ENCODE measurements at places on chromosomes 11 and 22.

- ATAC-seq: peak; percentile 99
These were observed 13.7 kb upstream of the SEC14L3 start for GRCh38 chr22:30485362-30485988.

- ATAC-seq: no peak
These were observed 5.0 kb downstream of the ZNF215 start for GRCh38 chr11:6931146-6931713.

DNA sequence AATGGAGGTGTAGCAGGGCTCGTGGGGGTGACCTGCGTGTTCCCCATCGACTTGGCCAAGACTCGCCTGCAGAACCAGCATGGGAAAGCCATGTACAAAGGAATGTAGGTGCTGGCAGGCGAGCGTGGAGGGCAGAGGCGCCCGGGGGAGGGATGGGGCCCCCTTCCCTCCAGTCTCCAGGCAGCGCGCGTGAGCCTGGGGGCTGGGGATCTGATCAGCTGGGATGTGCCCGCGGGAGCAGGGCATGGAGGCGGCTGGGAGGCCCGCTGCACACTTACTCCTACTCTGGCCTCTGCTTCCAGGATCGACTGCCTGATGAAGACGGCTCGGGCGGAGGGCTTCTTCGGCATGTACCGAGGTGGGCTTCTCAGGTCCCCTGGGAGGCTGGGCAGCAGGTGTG is 17.8 kb downstream of the SLC25A18 start:
- no peak for ATAC-seq

DNA sequence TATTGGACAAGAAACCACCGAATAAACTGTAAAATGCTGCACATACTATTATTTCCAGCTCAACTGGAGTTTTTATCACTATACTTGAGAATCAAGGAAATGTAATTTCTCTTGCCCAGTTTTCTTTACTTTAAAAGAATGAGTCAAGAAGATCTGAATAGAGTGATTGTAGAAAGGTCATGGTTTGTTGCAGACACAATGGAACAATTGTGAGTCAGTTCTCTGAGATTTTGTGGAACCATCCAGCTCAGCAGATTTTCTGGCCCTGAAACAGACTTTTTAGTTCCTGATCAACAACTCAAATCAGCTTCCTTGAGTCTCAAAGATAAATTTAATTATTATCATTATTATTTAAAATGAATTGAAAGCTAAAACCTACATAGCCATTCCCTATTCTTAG is 1.3 kb downstream of the TCN1 start:
- ATAC-seq: no peak

DNA sequence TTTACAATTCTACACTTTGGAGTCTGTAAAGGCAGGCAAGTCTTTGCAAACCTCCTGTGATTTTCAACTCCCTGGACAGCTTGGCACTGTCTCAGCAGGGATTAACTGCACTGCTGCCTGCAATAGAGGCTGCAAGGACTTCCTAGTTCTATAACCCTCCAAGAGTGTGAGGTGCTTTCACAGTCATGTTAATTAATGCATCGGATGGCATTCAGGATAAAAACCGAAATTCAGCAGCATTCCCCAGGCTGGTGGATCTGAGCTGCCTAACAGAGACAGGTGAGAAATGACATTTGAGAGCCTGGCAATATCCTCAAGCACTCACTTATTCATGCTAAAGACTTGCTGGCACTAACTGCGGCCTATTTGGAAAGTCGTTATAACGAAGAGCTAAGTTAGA is 85.0 kb downstream of the LARGE1 start:
- ATAC-seq: no peak

DNA sequence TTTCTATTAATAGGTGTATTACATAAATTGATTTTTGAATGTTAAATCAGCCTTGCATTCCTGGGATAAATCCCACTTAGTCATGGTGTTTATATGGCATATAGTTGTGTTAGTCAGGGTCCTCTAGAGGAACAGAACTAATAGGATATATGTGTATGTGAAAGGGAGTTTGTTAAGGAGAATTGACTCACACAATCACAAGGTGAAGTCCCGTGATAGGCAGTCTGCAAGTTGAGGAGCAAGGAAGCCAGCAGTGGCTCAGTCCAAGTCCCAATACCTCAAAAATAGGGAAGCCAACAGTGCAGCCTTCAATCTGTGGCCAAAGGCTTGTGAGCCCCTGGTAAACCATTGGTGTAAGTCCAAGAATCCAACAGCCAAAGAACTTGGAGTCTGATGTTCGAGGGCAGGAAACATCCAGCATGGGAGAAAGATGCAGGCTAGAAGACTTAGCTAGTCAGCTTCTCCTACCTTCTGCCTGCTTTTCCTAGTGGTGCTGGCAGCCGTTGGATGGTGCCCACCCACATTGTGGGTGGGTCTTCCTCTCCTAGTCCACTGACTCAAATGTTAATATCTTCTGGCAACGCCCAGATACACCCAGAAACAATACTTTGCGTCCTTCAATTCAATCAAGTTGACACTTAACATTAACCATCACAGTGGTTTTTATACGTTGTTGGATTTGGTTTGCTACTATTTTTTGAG is 12.9 kb downstream of the SFI1 start:
- no peak for ATAC-seq

GRCh38 chr22:25940479-25940878 is 198.5 kb downstream of the MYO18B start:
- no peak for ATAC-seq

- ATAC-seq: no peak
These were observed 91.5 kb downstream of the CACNA1I start for GRCh38 chr22:39661842-39662685.

Measured in SK-N-SH treated with all-trans-retinoic acid at 6 μM for 48 hours (cell line).